Mucosa of gallbladder (tissue), 1 donor: ENCODE measurements at places on chromosomes 4 and X. TPM values are rescaled to one million over a fixed set of nuclear protein-coding genes. Genes with fewer than 3 reads are reported as not detected.

Gene TRIM75
- not detected for total RNA-seq

Gene TSR2
- 34.3 TPM for total RNA-seq

Gene SLC35A2
- 50.4 TPM for total RNA-seq

Gene GASK1B
- 27.0 TPM for total RNA-seq

Gene MAGEA10
- not detected for total RNA-seq

Gene BEX5
- total RNA-seq, result 41.1 TPM

Gene CXorf49
- total RNA-seq, result not detected

DNA sequence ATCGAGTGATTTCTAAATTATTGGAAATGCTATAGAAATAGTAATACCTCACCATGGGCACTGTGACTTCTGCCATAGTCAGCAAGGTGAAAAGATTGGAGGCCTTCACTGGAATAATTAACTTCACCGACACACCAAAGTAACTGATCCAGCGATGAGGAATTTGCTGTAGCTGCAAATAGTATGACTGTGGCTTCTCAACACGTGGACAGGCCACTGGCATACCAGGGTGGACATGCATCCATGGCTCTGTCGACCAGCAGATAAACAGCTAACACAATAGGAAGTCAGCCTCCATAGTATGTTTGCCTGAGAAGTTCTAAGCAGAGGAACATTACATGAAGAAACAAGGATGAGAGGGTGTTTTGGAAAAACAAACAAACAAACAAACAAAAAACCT, 10.9 kb upstream of the FAT4 start:
- no peak for DNase-seq

DNA sequence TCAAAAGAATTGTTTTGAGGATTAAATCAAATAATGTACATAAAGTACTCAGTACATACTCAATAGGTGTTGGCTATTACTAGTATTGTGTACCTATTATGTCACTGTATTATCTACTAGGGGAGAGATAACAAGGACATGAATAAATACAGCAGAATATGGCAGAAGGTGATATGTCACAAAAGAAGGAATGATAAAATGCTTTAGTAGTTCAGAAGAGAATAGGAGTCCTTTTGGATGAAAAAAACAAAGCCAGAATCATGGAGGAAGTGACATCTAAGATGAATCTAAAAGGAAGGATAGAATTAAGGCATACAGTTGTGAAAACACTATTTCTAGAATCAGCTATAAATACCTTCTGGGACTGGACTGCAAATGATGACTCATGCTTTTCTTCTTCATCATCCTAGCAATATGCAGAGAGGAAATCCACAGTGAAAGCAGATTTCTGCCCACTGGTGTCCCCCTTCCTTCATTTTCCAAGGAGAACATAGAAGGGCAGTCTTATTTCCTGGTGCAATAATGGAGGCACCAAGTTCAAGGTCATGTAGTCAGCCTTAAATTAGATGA, 98.7 kb downstream of the GLUD2 start:
- DNase-seq, result no peak

DNA sequence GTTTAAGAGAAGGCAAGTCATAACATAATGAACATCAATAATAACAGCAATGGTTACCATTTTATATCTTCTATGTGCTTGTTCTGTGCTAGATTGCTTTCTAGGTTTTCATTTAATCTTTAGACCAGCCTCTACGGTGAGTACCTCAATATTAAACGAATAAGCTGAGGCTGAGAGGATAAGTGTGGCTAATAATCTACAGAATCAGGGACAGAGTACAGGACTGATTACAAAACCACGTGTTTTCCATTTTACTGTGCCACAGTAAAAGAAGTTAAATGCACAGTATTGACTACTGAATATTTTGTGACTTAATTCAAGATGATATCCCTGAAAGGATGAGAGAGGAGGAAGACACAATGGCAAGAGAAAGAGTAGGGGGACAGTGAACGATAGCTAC, 56.3 kb downstream of the HUWE1 start:
- DNase-seq, result no peak

- no peak for DNase-seq
These were observed 66.3 kb upstream of the TRIM2 start for GRCh38 chr4:153137677-153138630.

- no peak for DNase-seq
These were observed 149.9 kb downstream of the FGF16 start for GRCh38 chrX:77597090-77597489.

- DNase-seq, result no peak
These were observed 903.3 kb downstream of the STIM2 start for GRCh38 chr4:27763830-27764525.

- DNase-seq, result no peak
These were observed 22.4 kb upstream of the STIM2 start for GRCh38 chr4:26837993-26838842.

- DNase-seq, result peak; percentile 52
These were observed 15.4 kb upstream of the FAM9C start for GRCh38 chrX:13059637-13060499.

DNA sequence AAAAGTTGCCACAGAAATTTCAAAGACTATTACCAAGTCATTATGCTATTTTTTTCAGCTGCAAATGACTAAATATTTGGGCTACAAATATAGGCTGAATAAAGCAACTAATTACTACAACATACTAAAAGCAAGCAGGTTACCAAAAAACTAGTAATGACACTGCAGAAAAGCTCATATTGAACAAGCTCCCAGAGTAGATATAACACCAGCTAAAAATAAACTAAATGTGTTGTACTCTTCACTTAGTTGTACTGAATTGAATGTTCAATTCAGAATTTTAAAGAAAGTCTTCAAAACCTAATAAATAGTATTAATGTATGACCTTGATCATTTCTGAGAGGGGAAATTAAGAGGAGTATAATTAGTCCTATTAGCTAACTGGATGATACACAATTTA, 12.0 kb downstream of the ATP8A1 start:
- DNase-seq, result no peak

DNA sequence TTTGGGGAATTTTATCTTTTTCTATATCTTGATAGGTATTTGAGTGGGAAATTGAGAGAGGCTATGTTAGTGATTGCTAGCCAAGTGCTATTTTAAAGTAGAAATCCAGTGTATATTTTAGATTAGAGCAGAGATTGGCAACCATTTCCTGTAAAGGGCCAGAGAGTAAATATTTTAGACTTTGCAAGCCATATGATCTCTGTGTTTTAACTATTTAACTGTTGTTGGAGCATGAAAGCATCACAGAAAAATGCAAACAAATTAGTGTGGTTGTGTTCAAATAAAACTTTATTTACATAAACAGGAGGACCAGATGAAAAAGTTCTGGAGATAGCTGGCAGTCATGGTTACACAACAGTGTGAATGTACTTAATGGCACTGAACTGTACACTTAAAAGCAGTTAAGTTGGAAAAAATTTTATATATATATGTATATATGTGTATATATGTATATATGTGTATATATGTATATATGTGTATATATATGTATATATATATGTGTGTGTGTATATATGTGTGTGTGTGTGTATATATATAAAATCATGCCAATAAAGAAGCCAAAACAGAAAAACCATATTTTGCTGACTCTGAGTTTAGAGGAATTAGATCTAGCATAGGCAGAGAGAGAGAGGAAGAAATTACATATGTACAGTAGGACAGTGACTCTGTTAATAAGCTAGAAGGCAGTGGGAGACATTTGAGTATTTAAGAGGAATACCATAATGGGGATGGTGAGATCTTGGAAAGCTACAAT, 83.4 kb downstream of the TMEM164 start:
- no peak for DNase-seq

DNA sequence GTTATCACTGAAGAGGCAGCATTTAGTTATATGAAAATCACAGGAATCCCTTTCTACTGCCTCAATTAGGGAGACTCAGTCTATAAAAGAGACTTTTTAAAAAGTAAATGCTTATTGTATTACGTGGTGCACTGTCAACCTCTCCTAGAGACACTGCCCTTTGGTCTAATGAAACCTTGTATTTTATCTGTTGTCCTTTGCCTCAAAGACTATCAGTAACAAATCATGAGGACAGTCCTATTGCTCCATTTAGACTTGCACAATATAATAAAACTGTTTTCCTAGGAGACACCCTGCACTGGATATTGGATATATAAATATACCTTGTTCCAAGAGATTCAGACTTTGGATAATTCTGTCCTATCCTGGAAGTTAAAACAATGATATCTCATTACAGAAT, 34.2 kb downstream of the VCX3A start:
- DNase-seq, result no peak

DNA sequence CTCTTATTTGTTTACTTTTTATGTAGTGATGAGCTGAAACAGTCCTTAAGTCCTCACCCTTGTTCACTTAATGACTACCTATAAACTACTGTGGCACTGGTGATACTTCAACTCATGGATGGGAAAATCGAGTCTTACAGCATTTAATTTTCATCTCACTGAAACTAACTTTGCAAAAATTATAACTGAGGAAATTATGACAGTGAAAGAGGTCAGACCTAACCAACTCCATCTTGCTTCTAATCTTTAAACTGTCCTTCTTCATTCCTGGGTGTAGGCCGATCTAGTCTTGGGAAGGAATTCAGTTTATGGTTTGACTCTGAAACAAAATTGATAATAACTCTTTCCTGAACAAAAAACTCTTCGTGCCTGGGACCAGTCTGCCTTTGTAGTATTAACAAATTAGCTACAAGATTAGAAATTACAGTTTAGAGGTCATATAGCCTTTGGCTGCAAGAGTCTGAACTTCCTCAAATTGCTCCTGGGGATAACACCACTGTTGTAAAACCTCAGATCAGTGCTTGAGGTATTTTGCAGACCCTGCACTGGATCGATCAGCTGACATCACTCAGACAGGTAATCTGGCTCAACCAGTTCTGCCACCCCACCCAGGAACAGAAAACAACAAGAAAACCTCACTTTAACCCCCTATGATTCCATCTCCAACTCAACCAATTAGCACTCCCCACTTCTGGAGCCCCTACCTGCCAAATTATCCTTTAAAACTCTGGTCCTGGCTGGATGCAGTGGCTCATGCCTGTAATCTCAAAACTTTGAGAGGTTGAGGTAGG, 995.7 kb upstream of the PRKX start:
- peak; percentile 68 for DNase-seq

DNA sequence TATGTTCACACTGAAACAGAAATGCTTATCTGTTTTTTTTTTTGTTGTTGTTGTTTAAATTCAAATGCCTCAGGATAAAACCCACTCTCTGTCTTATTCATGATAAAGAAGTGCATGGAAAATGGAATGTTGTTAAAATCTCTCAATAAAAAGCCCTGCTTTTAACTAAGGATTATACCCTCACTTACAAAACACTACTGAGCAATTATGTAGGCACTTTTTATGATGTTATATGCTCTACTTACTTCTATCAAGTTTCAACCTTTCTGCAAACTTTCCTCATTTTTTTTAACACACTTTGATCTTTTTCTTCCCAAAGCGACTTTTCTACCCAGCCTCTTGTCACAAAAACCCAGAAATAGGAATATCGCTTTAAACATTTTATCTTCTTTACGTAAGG, 26.5 kb downstream of the SLIT2 start:
- no peak for DNase-seq

- DNase-seq, result no peak
These were observed 20.0 kb downstream of the CLCN3 start for GRCh38 chr4:169640261-169640870.

DNA sequence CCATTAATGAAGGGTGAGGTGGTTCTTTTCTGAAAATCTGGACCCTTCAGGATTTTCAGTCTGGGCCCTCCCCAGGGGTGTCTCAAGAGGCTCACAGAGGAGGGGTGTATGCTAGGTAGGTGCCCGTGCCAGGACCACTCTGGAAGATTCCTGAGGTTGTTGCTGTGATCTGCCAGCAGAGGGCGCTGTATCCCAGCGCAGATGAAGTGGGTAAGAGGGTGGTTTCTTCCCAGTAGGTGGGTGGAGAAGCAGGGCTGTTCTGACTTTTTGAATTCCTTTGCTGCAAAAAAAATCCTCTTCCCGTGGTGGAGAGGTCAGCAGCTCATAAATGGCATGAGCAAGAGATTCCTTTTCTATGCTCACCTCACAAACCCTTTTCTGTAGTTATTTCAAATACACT, 51.1 kb downstream of the SCML1 start:
- DNase-seq, result peak; percentile 15

DNA sequence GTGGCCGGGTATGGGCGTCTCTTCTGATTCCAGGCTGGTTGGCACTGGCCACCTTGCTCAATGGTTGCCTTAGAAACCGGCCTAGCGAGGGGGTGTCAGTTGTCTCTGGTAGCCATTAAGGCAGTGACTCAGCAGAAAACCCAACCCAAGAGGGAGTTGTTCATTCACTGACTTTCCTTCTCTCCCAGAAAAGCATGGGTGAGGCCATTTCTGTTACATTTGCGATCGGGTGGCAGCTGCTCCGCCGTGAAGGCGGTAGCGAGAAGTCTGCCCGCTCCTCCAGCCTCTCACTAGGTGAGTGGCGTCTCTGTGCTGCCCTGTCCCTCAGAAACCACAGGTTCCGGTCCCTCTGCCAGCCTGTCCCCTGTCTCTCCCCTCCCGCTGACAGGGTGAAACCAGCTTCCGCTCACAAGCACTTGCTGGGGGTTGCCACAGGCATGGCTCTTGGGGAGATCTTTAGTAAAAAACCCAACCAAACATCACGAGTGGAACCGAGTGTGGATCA, 17.4 kb downstream of the IRAK1 start:
- DNase-seq, result no peak

DNA sequence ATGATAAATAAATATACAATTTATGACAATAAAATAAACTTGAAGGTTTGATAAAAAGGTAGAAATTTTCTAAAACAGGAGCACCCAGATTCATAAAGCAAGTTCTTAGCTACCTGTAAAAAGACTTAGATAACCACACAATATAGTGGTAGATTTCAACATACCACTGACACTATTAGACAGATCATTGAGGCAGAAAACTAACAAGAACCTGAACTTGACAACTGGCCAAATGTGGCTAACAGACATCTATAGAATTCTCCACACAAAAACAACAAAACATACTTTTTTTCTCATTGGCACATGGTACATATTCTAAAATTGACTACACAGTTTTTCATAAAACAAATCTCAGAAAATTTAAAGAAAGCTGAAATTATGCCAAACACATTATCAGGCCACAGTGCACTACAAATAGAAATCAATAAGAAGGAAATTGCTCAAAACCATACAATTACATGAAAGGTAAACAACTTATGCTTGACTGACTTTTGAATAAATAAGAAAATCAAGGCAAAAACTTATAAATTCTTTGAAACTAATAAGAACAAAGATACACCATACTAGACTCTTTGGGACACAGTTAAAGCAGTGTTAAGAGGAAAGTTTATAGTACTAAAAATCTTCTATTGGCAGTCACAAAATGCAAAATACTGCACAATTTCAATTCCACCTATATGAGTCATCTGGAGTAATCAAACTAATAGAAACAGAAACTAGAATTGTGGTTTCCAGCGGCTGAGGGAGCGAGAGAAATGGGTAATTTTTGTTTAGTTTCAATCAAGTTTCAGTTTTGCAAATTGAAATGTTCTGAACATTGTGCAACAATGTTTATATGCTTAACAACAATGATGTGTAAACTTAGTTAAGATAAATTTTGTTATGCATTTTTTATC, 925.6 kb downstream of the SH3BGRL start:
- DNase-seq, result no peak

DNA sequence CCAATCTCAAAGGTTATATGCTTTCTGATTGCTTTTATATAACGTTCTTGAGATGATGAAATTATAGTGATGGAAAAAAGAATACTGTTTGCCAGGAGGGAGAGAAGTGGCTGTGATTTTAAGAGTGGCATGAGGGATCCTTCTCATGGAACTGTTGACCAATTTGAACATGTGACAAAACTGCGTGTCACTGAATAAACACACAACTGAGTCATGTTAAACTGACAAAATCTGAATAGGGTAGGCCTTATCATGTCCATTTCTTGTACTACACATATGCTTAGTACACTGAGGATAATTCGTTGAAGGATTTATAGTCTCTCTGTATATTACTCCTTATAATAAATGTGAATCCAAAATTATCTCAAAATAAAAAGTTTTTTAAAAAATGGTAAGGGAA, 22.2 kb upstream of the HSPA4L start:
- DNase-seq, result no peak
